ENCODE measurements at places on chromosomes 3 and 15.

DNA sequence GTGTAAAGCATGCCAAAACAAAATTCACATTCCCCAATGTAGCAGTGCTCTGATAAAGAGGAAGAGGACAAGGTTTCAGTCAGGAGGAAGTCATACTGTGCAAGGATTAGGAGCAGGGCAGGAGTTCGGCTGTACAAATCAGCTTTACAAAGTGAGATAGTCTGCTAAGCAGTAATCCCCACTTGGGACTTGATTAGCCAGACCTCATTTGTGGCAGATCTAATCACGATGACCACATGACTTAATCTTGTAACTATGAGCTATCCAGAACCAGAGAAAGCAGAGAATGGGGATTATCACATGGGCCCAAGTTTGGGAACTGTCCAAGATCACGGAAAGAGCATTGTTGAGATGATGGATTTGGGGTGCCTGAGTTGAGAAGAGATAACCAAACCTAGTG, 7.8 kb downstream of the DCBLD2 start:
- DNase-seq, result no peak

DNA sequence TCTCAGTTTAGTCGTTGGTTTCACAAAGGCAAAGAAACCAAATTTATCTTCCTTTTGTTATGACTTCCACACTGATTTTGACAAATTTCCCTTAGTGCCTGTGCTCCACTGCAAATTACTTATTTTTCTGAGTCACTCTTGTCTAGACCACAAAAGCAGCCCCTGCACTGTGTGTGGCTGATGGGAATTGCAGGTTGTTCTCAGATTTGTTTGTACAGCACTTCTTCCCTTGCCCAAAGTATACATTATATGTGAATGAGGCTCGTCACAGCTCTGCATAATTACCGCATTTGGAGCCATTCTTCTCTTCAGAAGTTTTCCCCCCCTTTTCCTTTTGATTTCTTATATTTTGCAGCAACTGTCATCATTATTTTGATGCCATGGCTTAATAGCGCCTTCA, 354.2 kb upstream of the IL12A start:
- DNase-seq, result peak; percentile 49

- DNase-seq, result peak; percentile 5
These were observed 155.4 kb upstream of the GOLGA6L4 start for GRCh38 chr15:84079885-84080777.

GRCh38 chr3:31353166-31353565, 179.6 kb upstream of the STT3B start:
- DNase-seq, result no peak

DNA sequence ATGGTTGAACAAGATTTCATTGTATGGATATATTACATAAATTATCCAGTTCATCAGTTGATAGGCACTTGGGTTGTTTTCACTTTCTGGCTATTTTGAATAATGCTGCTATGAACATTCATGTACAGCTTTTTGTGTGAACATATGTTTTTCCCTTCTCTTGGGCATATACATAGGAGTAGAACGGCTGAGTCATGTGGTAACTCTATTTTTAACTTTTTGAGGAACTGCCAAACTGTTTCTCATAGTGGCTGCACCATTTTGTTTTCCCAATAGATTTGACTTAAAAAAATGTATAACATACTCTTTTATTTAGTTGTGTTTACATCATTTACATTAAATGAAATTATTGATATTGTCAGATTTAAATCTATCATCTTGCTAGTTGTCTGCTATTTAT, 28.8 kb upstream of the RFX7 start:
- DNase-seq, result no peak

DNA sequence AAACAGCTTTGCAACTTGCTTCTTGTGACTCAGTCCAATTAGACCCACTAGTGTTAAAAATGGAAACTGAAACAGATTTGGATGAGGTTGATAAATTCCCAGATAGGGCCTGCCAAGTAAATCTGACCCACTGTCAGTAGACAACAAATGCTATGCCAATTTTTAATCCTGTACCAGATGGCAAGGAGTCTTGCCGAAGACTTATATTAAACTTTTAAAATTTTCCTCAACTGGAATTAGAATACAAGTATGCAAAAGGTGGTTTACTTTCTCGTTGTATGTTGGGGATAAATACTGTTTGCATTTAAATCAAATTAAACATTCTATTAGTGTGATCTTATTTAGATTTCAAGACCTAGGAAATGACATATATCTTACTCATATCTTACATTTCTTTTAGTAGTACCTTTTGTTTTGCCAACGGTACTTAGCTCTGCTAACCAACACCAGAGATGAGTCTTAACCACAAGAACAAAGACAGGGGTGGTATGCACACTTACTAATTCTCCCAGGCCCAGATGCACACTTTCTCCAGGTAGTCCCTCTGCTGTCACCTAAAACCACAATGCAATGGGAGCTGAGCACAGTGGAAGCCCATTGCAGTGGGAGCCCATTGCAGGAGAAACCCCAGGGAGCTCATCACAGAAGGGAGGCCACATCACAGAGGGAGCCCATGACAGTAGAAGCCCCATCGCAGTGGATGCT, 77.8 kb downstream of the WWTR1 start:
- no peak for DNase-seq
